ENCODE measurements at places on chromosomes 1 and 21.
A peak's percentile ranks its signal among the peaks of the same experiment; 100 is the strongest.

DNA sequence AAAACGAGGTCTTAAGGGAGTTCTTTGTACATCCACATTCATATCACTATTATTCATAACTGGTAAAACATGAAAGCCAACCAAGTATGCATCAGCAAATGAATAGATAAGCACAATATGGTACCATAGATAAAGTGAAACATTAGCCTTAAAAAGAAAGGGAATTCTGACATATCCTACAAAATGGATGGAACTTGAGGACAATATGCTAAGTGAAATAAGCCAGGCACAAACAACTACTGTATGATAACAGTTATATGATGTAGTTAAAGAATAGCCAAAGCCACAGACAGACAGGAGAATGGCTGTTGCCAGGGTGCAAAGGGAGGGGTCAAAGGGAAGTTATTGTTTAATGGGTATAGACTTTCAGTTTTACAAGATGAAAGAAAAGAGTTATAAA, 148.9 kb downstream of the EIF4G3 start:
- DNase-seq: no peak

- no peak for DNase-seq
Measured at GRCh38 chr1:147717051-147717705, 43.2 kb downstream of the GJA5 start.

GRCh38 chr1:207919523-207920170, 8.7 kb upstream of the CD34 start:
- DNase-seq: no peak

- DNase-seq: no peak
Measured at GRCh38 chr1:77926561-77927357, 38.3 kb downstream of the NEXN start.

DNA sequence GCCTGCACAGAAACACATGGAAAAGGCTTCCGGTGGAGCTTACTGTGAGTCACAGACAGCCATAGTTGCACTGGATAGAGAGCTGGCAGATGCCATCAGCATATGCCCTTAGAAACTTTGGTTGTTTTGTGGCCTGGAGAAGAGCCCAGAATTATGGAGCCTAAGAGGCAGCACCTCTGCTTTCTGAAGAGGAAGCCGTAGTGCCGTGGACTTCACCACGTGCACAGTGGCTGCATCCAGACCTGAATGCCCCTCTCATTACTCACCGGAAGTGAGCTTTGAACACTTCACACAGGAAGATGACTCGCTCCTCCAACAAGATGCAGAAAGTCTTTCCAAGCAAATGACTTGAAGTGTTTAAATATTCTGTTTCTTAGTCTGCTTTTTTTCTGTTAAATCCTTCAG, 28.4 kb downstream of the JUN start:
- DNase-seq: peak; percentile 4

DNA sequence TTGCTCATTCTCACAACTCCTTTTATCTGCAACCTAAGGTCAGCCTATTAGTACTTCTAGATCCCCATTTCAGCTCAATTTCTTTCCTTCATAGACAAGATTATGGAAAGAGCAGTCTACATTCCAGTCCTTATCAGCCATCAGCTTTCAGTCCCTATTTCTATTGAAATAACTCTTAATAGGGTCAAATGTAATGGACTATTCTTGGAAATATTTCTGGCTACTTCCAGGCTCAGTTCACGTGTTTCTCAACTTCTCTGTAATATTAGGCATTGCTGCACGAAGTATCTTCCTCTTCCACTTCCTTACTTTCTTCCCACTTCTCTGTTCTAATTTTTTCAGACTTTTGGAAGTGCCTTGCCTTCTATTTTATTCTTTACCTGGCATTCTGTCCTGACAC, 232.9 kb upstream of the USP25 start:
- DNase-seq: no peak

DNA sequence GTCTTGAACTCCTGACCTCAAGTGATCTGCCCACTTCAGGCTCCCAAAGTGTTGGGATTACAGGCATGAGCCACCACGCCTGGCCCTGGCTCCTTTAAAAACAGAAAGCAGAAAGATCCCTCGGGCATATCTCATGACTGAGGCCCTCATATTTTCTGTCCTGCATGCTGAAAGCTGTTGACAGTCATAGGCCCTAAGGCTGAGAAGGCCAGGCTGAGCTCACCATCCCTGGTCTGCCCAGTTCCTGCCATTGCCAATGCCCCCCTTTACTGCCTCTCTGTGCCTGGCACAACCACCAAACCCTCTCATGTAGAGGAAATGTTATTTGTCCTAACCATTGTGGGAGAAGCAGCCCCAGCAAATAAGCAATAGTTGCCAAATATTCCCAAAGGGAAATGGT, 12.7 kb downstream of the CD34 start:
- DNase-seq: no peak

Data from effector CD8-positive, alpha-beta T cell (primary cell).